Brain pericyte (primary cell): ENCODE measurements at places on chromosomes 4 and X.

GRCh38 chr4:78020677-78021076 is 36.4 kb upstream of the FRAS1 start:
- DNase-seq = no peak

DNA sequence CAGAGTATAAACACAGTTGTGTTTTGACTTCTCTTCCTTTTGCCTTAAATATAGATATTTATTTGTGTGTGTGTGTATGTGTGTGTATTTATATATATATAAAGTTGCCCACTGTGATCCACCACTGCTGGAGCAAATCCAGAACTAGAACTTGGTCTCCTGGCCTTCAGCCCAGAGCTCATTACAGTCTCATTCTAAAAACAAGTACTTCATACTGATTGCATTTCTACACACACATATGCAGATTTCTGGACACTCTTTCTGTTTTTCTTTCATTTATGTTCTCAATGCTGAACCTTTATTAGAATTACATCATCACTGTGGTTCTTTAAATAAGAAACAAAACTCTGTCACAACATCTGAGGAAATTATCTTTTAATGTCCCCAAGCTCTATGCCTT is 381 bp downstream of the TXK start:
- DNase-seq = peak; percentile 12

DNA sequence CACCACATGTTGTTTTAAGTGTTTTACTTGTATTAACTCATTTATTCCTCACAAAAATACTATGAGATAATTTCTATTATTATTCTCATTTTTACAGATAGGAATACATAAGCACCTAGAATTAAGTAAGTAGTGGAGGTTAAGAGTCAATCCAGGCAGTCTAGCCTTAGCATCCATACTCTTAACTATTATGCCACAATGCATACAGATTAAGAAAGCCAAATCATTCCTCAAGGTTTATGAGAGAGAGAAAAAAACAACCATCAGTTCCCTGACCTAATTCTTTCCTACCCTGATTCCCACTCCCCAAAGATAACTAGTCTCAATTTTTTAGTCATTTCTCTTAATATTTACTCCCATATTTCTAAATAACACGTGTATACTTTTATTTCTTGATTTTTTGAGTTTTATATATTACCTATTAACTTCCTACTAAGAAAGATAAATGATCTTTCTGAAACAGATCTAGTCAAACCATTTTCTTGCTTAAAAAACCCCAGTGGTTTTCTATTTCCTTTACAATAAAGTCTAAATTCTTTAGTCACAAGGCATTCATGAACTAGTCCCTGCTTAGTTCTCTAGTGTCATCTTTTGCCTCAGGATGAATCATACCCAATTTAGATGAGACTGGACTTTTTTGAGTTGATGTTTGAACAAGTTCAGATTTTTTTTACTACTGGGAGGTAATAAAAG is 16.0 kb downstream of the UBA6 start:
- DNase-seq = no peak

DNA sequence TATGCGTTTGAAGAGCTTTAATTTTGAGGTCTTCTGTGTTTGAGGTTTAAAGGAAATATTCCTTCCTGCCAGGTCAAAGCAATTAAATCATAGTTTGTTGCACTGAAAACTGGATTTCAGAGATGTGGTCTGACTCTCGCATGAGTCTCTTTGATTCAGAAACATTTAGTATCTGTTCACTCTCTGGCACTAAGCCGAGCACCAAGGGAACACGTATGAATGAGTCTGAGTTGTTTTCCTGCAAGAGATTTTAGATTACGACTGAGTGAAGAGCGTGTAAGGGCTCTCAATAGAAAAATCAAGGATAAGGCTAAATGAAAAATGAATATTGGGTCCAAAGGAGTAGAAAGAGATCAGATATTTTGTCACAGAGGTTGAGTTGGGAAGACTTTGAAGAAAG is 875.4 kb upstream of the PRKX start:
- no peak for DNase-seq

- no peak for DNase-seq
These were observed 48.3 kb downstream of the CD99L2 start for GRCh38 chrX:150849996-150850720.

DNA sequence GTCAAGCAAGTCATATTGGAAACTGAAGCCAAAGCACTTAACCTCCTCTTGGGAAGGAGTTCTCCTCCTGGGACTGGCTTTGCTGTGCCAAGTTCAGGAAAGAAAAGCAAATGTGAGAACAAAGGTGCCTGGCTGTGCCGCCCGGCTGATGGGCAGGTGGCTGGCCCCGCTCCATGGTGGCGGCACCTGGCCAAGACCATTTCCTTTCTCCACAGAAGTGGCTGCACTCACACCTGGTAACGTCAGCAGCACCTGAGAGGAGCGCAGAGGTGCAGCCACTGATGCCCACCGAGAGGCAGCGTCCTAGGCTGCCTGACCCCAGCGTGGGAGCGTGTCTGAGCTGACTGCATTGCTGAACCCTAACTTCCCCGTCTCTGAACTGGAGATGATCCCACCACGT is 54.3 kb downstream of the DCTD start:
- DNase-seq = no peak

- DNase-seq = no peak
These were observed 3.4 kb downstream of the TEX13B start for GRCh38 chrX:107978707-107979307.

- DNase-seq = no peak
These were observed 814.8 kb upstream of the GRID2 start for GRCh38 chr4:91488946-91489345.

DNA sequence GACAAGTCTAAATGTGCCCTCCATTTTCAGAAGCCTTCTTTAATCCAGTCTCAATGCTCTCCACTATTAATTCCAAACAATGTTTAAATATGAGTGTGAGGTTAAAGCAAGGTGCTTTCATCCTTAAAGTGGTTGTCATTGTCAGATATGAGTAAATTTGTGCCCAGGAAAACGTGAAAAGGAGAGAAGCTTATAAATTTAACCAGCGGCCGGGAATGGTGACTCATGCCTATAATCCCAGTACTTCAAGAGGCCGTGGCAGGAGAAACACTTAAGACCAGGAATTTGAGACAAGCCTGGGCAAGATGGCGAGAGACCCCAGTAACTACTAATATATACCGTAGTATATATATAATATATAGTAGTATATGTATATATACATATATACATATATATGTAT is 270.0 kb downstream of the ARHGAP24 start:
- DNase-seq = no peak

DNA sequence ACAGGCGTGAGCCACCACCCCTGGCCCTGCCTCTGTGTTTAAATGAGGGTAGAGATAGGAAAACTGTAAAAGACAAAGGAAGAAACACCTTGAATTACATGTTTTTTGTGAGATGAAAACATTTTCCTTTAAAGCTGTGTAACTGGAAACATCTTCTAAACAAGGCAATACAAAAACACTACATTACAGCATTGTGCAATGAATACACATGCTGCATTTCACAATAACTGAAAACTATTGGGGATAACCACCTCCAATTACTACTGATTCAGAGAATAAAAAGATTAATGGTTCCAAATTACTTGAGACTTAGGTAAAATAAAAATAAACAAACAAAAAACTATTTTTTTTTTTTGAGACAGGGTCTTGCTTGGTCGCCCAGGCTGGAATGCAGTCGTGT is 7.6 kb upstream of the OGT start:
- no peak for DNase-seq

GRCh38 chrX:12065251-12065650 is 73.0 kb upstream of the FRMPD4 start:
- DNase-seq = no peak

DNA sequence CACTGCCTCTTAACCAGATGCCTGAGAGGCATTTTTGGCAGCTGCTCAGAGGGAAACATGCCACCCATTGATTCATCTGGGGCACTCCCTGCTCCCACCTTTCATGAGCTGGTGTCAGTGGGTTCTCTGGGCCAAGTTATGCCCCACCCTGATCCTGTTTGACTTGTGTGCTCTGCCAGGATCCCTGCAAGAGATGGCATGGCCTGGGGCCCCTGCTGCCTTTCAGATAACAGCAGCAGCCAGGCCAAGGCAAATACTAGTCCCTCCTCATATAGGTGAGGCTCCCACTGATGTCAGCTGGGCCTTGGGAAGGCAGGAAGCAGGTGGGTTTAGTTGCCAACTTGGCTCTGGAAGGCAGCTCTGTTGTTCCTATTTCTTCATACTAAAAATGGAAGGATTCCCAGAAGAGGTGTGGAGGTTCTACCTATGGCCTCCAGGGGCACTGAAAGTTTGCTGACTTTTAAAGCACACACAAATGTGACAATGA is 192.9 kb upstream of the RBPJ start:
- no peak for DNase-seq

- no peak for DNase-seq
These were observed 30.6 kb upstream of the ANTXR2 start for GRCh38 chr4:80103629-80104028.

- DNase-seq = no peak
These were observed 100.5 kb upstream of the PCDH18 start for GRCh38 chr4:137632842-137633241.

DNA sequence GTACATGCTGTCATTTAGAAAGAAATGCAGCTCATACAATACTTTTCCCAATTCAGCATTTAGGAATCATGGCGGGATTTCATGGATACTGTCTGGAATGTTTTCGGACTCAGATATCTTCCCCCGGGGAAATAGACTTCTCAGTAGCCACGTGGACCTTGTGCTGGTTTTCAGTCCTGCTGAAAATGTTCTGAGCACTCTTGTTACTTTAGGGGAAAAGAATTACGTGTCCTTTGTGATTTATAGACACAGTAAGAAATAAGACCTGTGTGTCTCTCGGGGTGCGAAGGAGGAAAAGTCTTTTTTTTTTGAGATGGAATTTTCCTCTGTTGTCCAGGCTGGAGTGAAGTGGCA is 3.8 kb downstream of the CD99 start:
- DNase-seq = no peak

- DNase-seq = no peak
These were observed 758 bp downstream of the SCFD2 start for GRCh38 chr4:53365121-53365485.

- no peak for DNase-seq
These were observed 95.0 kb downstream of the SH3KBP1 start for GRCh38 chrX:19792412-19792811.

GRCh38 chr4:173834151-173834550 is 304.1 kb upstream of the HAND2 start:
- DNase-seq = no peak
